ENCODE measurements at places on chromosomes 11 and 22. TPM values are rescaled to one million over a fixed set of nuclear protein-coding genes. Genes with fewer than 3 reads are reported as not detected.

Gene XKR3
- total RNA-seq = not detected

Gene OR2AT4
- total RNA-seq = not detected

Gene RHOD
- 0.49 TPM for total RNA-seq

Gene SOX10
- total RNA-seq = 5.2 TPM

Gene GNAZ
- 124 TPM for total RNA-seq

Gene OR51G1
- total RNA-seq = not detected

Gene ZNRF3
- 7.6 TPM for total RNA-seq

Gene TP53I11
- 32.9 TPM for total RNA-seq

Gene RASD2
- total RNA-seq = 1.7 TPM

Data from temporal lobe (tissue), 4 donors.